Stimulated activated naive CD8-positive, alpha-beta T cell treated with anti-CD3 and anti-CD28 coated beads, Interleukin-15, amount 100 ng/mL, for 72 hours (primary cell): ENCODE measurements at places on chromosomes 4 and X.

GRCh38 chr4:8224975-8225625 lies 26.0 kb downstream of the SH3TC1 start:
- DNase-seq, result no peak

GRCh38 chr4:79212311-79212710 lies 113.5 kb downstream of the NAA11 start:
- DNase-seq, result no peak

GRCh38 chr4:11604821-11605220 lies 176.1 kb upstream of the HS3ST1 start:
- no peak for DNase-seq

DNA sequence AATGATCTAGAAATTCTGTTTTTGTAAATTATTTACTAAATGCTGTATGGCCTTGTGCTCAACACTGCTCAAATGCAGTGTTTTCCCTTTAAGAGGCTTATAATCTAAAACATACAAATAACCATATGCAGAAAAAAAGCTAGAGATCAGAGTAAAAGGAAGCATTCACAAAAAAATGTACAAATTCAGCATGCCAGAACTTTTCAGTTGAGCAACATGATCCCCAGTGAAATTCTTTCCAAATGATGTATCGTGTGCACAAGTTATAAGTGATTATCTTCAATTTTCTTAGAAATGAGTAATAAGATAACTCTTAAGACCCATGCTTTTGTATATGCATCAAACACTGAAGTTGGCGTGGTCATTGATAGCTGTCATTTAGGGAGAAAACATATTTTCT lies 5.0 kb downstream of the GPC3 start:
- no peak for DNase-seq

GRCh38 chrX:116111497-116111896 lies 59.0 kb upstream of the AGTR2 start:
- no peak for DNase-seq

- DNase-seq, result no peak
These were observed 236.9 kb downstream of the AR start for GRCh38 chrX:67780694-67781109.

DNA sequence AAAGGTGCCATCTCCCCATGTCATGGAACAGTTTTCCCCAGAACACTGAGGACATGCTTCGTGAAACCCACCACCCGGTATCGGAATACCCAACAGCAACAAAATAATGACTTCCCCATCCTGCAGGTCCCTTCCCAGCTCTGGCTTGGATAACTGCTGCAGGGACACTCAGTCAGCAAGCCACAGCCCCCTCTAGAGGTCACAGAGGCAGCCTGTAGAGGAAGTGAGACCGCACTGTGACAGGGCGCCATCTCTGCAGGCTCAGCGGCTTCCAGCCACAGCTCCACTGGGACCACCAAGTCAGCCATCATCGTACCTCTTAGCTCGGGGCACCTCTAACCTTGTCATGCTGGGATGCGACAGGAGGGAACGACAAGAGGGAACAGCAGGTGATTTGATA lies 315.9 kb downstream of the LDB2 start:
- no peak for DNase-seq

GRCh38 chr4:2583517-2583916 lies 47.1 kb downstream of the FAM193A start:
- no peak for DNase-seq

DNA sequence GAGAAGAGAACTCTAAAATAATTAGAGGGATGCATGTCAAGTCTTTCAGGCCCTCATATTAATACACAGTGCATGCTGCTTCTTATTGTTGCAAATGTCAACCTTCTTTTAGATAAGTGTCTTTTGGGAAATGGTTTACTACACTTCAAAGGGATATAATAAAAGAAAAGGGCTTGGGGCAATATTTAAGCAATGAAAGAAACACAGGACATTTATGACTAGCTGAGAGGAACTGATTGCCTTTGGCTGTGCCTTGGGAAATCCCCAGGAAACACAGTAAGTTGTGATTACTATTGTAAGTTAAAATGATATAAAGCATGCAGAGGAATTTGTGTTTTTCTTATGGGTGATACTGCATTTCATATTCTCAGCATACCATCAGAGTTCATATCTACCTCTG lies 1036.2 kb upstream of the GRID2 start:
- no peak for DNase-seq

- no peak for DNase-seq
These were observed 57.6 kb upstream of the FAT1 start for GRCh38 chr4:186781032-186781917.

DNA sequence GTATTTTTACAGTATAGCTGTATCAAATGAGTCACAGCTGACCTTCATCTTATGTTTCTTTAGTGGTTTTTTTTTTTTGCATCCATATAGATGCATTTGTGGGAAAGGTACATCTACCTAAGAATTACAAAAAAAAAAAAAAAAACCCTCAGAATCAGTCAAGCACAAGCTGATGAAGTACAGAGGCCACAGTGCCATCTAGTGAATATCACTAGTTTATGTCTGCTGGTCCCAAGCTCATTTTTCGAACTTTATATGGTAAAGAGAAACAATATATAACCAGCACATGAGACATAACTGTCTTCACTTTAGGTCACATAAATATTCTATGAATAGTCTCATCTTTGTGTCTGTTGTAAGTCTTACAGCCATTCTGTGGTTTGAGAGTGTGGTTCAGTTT lies 220.1 kb downstream of the DLG3 start:
- no peak for DNase-seq

- peak; percentile 22 for DNase-seq
These were observed 2.4 kb upstream of the PTCHD1 start for GRCh38 chrX:23332101-23332887.

- peak; percentile 58 for DNase-seq
These were observed at the start of the genes CNGA1 and NIPAL1 for GRCh38 chr4:48016141-48017107. Gene CNGA1, minus strand, starts transcription at chr4:48016681. Its CDS starts 63,992 bp downstream, at chr4:47952689. Gene NIPAL1, plus strand, starts transcription at chr4:48016772. Its CDS starts 68 bp downstream, at chr4:48016840.

DNA sequence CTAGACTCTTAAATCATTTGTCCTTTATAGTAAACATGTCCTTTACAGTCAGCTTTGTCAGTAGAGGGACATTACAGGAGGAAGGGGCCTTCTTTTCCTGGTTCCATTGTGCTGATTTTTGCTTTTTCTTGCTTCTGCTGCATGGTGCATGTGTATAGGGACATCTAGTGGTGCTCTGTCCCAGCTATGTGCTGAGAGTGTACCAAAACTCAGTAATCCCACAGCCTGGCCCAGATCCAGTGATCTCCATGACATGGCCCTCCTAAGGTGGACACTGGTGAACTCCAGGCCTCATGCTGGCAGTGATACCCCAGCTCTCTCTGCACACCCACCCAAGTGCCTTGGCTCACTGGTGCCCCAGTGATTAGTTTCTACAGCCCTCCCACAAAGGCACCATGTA lies 45.2 kb downstream of the MAGEB17 start:
- no peak for DNase-seq

DNA sequence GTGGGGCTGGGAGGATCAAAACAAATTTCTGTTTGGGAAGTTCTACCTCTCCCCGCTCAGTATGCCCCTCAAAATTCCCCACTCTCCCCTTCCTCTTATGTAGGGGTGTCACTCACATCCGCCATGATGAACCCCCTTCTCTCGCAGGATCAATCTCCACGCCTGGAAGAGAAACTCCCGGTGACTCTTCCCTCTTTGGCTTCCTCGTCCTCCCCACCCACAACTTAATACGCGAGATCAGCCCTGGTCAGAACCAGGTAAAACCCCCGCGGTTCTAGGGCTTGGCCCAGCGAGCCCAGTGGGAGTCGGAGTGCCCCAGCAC lies 427 bp downstream of the LAMTOR3 start:
- DNase-seq, result no peak

- no peak for DNase-seq
These were observed 320.0 kb downstream of the ADGRL3 start for GRCh38 chr4:61520166-61520565.

DNA sequence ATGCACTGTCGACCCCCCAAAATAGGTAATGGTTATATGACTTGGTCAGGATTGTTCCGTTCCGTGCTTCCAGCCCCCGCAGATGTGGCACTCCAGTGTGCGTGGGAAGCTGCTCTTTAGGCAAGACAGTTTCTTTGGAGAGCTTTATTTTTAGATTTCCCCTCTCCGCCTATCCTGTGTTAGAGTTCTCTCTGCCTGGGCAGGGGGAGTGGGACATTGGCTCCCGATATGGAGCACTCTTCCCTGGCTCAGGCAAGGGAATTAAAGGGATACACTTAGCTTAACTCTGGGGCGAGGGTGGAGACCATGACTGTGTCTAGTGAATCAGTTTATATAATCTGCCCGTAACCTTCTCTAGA lies 36.0 kb downstream of the DLG3 start:
- no peak for DNase-seq

GRCh38 chr4:145531223-145531622 lies 49.6 kb downstream of the SMAD1 start:
- DNase-seq, result no peak

GRCh38 chr4:95215991-95216605 lies 332.7 kb downstream of the UNC5C start:
- no peak for DNase-seq

DNA sequence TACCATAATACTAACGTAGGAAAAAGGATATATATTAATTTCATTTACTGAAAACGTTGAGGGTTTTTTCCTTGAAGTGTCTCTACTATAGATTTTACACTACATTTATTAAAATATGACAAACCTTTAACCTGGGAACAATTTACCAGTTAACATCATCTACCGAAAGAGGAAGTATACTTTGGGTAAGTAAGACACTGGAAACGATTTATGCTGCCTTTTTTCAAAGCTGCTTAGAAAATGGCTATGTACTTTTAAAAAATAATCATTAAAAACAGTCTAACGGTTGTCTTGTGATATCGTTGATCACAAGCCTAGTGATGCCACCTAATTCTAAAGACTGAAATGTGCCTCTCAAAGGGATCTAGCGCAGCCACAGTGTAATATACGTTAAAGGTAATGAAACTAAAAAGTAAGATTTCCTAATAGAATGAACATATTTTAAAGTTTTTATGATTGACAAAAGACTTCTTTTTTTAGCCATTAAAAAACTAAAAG lies 50.4 kb downstream of the STX18 start:
- DNase-seq, result no peak

DNA sequence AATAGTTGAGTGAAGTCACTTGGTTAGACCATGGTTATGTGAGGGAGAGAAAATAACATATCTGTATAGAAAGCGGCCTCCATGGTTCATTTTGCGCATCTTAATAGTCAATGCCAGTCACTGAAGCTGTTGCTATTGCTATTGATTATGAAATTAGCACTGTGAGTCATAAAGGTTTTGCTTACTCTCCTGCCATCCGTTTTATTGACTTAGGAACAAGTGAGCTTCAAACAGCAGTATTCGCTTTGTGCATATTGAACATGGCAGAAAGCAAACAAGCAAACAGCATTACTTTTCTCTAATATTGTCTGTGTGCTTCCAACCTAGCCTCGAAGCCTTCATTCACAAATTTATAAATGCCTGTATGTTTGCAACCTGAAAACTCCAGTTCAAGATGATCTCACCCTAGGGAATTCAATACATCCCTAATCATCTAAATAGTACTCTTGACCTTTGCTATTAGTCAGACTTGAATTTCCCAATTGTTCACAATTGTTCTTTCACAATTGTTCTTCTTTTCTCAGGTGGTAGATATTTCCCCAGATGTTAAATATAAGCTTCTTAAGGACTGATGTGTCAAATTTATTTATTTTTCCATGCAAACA lies 55.9 kb upstream of the GABRA2 start:
- DNase-seq, result no peak

DNA sequence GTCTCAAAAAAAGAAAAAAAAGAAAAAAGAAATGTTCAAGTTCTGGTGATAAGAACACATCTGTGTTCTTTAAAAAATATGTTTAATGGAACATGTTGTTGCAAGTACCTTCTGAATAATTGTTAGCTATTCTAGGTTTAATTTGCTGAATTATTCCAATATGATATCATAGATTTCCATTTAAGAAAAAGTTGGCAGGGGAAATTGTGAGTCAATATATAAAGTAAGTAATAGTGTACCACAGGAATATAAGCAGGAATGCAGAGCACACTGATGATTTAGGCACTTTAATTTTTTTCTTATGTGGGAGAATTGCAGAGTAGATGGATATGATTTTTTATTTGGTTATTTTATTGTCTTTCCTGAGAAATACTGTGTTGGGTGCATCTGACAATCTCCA lies 190.7 kb downstream of the RPA4 start:
- no peak for DNase-seq

- no peak for DNase-seq
These were observed 105.4 kb upstream of the FAM9C start for GRCh38 chrX:13149702-13150350.

DNA sequence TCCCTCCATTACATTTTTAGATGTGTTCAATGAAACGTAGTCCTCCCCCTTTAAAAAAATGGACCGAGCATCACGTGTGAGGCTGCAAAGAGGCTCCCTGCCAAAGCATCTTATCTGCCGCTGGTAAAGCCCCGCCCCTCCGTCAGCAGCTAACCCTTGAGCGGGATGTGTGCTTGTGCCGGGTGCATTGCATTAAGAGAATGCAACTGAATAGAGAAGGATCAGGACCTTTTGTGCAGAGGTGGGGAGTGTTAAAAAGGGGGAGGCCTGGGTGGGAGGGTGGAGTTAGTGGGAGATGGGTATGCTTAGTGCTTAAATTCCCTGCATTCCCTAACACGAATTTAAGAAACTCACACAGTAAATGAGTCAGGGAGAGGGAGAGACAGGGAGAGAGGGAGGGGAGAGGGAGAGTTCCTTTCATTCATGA lies 66.0 kb downstream of the TBL1X start:
- DNase-seq, result peak; percentile 19

GRCh38 chr4:176001151-176002006 lies 64.3 kb upstream of the WDR17 start:
- DNase-seq, result no peak

DNA sequence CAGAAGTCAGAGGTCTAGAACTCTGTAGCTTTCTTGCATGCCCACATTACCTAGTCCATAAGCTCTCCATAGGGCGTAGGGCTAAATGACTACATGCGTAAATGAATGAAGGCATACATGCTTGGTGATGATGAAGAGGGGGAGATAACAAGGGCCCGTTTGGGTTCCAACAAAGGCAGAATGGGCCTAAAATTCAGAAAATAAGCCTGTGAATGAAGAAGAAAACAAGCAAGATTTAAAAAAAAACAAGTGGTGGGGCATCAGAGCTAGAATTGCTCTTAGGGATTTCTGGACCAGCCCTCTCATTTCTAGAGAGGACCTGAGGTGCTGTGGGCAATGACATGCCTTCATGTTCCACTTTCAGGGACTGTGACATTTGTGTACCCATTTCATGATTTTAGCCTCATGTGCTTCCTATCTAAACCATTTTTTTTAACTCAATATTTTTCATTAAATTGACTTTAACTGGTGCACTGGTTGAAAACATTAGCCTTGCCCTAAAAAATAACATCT lies 12.1 kb downstream of the GPRIN3 start:
- DNase-seq, result peak; percentile 67

GRCh38 chr4:42445038-42445437 lies 47.8 kb downstream of the SHISA3 start:
- no peak for DNase-seq

DNA sequence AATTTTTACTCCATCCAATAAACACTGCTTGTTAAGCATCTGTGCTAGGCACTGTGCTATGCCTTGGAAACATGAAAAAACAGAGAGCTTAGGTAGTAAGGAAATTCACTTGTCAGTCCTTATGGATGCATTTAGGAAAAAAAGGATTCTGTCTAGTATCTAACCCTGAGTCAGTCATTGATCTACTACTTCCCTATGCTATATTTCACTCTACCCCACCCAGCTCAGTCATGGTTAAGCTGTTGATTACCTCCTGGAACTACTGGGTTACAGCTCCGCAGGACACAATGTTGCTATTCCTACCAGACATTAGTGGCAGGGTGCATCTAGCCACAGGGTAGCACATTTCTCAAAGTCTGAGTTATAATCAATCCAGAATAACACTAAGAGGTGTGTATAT lies 2.9 kb upstream of the USP53 start:
- no peak for DNase-seq
